Activated T-helper 9 cell treated with anti-CD3 and anti-CD28 coated beads, Interleukin-2, amount 50 U/mL, for 16 hours (primary cell): ENCODE measurements at places on chromosomes 7 and 10.

DNA sequence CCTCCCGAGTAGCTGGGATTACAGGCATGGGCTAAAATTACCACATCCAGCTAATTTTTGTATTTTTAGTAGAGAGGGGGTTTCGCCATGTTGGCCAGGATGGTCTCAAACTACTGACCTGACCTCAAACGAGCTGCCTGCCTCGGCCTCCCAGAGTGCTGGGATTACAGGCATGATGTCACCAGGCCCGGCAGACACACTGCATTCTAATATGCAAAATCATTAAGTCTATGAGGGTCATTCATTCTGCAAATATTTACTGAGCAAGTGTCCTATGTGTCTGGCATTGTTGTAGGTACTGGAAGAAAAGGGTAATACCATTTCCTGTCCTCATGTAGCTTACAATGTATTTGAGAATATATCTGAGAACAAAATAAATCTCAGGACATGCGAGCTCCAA lies 2.7 kb downstream of the PUS7 start:
- no peak for DNase-seq

GRCh38 chr7:1706721-1707613 lies 36.9 kb downstream of the ELFN1 start:
- no peak for DNase-seq

DNA sequence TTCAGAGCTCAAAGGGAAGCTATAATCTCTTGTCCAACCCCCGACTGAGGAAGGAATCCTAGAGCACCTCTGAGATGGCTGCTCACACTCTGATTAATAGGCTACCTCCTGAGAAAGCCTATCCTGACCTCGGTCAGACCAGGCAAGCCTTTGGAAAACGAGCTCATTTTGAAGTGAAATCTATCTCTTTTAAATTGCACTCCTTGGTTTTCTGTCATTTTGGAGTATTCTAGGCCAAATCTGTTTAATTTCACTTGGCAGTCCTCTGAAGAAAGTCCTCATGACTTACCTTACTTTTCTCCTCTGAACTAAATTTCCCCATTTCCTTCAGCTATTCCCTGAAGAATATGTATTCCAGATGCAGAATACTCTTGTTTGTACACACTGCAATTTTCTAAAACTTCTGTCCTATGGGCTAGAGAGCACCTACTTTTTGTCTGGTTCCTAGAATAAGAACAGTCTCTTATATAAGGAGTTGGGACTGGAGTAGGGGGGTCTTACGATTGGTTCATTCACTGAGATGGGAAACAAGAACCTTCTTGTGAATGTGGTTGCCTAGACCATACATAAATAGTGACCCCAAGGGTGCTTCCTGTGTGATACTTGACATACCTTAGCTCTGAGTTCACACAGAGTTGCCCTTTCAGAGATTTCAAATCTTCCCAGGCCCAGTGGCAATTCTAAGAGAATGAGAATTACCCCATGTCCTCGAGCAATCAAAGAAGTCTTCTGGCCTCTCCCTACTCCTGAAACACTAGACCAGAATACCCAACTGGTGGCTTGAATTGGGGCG lies 31.9 kb upstream of the HPS1 start:
- no peak for DNase-seq

GRCh38 chr7:128100225-128100948 lies 69.2 kb upstream of the LRRC4 start:
- DNase-seq, result no peak

DNA sequence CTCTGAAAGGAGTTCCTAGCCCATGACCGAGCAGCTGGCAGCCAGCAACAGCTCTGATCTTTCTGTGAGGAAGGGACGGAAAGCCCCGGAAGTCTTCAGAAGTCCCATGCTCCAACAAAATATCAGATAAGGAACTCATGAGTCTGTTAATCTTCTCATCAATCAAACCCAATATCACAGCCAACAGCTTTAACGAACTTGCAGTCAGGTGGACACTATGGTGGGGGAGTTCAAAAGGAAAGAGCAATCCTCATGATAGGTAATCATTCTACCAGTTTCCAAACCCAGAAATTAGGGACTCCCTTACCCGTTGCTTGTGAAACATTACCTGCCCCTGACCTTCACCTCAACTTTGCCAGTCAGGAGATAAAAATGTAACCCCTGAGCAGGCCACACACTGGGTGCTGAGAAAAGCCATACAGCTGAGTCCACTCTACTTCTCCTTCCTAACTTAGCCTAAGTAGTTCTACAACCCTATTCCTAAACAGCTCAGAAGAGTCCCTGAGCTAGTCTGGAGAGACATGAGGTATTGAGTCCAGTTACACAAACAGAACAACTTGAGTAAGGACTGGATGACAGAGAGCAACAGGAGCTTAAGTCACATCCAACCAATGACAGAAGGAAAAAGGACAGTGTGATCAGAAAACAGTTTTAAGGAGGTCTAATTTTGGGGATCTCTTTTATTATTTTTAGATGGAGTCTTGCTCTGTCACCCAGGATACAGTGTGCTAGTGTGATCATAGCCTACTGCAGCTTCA lies 2.2 kb downstream of the NDST2 start:
- DNase-seq, result no peak

DNA sequence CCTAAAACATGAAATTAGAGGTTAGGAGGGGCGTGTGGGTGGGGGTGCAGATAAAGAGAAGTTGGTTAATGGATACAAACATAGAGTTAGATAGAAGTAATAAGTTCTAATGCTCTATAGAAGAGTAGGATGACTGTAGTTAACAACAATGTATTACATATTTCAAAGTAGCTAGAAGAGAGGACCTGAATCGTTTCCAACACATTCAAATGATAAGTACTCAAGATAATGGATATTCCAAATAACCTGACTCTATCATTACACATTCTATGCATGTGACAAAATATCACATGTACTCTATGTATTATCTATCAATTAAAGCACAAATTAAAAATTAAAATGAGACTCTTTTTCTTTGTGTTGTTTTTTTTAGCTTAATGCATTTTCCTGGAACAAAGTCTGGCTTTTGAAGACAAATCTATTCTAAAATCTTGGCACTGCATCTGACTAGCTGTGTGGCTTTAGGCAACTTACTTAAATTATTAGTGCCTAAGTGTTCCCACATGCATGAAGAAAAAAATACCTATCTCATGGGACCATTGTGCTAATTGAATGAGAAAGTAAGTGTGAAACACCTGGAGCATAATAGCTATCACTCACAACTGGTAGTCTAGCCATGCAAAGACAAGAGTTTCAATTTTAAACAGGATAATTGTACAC lies 75.7 kb downstream of the SEMA3C start:
- no peak for DNase-seq

- DNase-seq, result no peak
These were observed 16.7 kb downstream of the NOS3 start for GRCh38 chr7:151007469-151007898.

GRCh38 chr10:114538181-114538906 lies 119.7 kb downstream of the ABLIM1 start:
- peak; percentile 32 for DNase-seq

GRCh38 chr10:43176271-43176670 lies 38.0 kb downstream of the CSGALNACT2 start:
- no peak for DNase-seq

DNA sequence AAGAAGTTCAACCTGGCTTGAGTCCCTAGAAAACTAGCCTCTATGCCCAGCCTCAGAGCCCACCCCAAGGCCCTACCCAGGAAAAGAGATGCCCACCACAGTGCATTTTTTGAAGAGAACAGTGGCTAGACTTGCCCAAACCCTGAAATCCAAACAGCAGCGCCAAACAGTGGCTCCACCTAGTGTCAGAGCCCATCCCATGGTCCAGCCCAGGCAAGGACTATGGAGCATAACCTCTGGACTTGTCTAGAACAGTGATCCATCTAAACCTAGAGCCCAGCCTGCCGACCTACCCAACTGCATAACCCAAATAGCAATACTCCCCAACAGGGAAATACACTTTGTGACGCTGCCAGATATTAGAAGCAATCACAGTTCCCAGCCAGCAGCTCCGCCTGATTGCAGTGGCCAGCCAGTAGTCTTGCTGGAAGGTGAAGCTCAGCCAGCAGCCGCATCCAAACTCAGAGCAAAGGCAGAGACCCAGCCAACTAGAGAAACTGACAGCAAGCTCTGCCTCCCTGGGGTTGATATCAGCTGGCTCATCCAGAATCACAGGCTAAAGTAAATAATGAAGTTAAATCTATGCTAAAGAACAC lies 44.5 kb downstream of the HBP1 start:
- DNase-seq, result no peak

DNA sequence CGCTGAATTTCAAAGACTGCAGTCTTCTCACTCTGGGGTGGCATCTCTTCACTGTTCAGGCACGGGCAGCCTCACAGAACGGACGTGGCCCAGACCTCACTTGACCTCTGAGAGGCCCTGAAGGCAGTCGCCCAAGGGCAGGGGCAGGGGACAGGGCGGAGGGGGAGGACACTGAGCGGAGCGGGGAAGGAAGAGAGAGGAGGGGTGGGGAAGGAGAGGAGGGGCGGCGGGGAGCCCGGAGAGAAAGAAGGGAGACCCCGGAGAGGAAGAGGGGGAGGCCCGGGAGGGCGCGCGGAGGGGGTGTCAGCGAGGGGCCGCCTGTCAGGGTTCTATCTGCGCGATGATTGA lies 58.7 kb upstream of the COMTD1 start:
- no peak for DNase-seq

GRCh38 chr10:108544500-108545120 lies 1378.7 kb downstream of the XPNPEP1 start:
- DNase-seq, result no peak

DNA sequence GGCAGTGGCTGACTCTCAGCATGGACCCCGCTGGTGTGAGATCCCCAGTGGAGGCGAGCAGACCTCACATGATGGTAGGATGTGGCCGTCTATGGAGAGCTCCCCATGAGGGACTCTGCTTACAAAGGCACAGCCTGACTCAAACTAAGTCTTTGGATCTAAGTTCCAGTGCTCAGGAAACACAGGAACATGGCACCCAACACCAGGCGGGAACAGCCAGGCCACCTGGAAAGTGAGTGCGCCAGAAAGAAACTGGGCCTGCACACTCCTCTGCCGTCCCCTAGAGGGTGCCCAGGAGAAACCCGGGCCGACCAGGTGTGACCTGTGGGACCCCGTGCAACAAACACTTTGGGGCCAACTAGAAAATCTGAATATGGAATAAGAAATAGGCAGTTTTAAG lies 10.0 kb downstream of the PITRM1 start:
- DNase-seq, result no peak
